Stimulated activated CD4-positive, alpha-beta T cell treated with anti-CD3 and anti-CD28 coated beads, Interleukin-1b, Interleukin-23, amount 100 ng/mL, for 48 hours (primary cell): ENCODE measurements at places on chromosomes 2 and 18.

DNA sequence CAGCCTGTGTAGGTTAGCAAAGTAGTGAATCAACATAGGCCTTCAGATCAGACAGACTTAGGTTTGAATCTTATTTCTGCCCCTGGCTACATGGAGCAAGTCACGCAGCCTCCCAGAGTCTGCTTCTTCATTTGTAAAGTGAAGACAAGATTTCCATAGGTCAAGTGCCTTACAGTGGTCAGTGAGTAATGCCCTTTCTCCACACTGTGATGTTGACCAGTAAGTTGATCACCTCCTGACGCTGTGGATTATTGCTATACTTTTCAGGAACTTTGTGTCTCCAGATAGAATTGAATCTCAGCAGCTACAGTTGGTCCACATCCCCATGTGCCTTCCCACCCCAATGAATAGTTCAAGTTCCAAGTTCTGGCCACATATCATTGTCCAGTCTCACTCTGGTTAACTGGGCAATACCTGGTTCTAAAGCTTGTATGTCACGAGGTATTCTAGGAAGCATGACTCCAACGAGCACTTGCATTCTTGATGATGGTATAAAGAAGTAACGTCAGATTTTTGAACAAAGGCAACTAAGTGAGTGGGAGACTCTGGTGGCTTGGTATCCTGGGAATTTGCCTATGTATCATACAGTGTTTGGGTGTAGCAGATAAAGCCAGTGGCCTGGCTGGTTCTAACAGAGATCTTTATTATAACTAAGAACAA lies 2.1 kb upstream of the CLIP4 start:
- DNase-seq = no peak

GRCh38 chr2:86170449-86170848 lies 24.8 kb downstream of the IMMT start:
- no peak for DNase-seq

GRCh38 chr2:106894545-106894944 lies 8.6 kb upstream of the ST6GAL2 start:
- DNase-seq = no peak

- no peak for DNase-seq
Observed at GRCh38 chr18:9631814-9632496, 17.6 kb upstream of the PPP4R1 start.

GRCh38 chr18:41922841-41923240 lies 32.2 kb upstream of the PIK3C3 start:
- no peak for DNase-seq

DNA sequence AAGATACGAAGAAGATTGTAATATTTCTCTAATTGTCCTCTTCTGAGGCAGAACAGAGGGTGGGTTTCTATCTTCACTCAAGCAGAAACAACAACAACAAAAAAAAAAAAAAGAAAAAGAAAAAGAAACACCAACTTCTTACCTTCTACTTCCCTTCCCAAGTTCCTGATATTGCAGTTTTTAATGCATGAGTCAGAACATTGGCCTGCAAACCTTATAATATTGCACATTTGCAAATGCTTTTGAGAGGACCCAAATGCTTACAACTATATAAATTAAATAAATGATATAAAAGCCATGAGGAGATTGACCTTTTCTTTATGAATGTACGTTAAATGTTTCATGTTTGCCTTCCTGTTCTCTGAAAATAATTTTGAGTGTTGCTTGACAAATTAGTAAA lies 37.3 kb downstream of the PAX3 start:
- DNase-seq = no peak

DNA sequence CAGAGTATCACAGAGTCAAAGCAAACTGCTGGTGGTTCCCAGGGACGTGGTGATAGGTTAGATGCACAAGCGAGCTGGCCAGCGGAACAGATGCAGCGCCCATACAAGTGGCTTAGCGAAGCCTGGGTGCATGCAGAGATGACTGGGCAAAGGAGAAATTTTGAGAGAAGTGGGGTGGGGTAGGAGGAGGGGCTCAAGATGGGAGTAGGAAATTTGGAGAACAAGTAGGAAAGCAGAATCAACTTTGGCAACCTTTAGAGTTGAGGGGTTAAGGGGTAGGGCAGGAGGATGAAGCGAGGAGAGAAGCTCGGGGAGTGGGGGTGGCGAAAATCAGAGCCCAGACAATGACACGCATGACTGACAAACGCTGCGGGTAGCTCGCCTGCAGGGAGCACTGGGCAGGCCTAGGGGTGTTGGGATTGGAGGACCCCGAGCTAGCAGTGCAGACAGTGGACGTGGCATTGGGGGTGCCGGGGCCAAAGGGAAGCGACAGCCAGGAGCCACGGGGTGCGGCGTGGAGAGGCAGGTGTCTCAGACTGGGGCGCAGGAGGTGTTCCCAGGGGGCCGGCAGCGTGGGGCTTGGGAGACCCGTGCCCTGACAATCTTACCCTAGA lies 431 bp downstream of the FAM98A start:
- DNase-seq = peak; percentile 55

DNA sequence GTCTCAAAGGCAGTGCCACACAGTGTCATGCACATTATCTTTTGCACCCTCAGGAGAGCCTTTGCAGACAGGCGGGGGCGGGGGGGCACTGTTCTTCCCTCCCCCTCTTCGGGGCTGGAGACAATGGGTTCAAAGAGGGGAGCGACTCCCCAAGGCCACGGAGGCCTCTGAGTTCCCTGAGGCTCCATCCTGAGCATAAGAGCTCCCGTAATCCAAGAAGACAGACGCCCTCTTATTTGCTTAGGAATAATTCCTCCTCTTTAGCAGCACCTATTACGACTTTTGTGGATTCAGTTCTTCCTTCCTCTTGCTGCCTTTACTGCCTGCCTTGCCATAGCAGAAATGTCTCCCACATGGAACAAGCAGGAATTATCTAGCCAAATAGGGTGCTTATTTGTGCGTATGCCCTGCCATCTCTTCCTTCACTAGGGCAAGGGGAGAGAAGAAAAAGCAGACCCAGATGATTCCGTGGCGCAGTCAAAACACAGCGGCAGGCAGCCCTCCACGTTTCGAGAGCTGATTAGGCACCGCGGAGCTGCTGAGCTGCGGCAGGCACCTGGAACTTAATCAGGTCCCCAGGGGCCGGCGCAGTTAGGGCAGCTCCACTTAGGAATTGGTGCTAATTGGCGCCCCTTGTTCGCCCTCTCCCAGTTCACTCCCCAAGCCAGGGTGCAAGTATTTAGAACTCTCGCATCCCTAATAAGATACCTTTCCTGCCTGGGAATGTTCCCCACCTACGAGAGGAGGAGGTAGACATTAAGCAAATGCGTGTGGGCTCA lies 233.4 kb upstream of the MYT1L start:
- DNase-seq = no peak

- no peak for DNase-seq
Observed at GRCh38 chr2:67515538-67515937, 118.4 kb downstream of the ETAA1 start.

GRCh38 chr18:37571266-37571665 lies 5.7 kb upstream of the CELF4 start:
- no peak for DNase-seq

- DNase-seq = no peak
Observed at GRCh38 chr2:203574824-203575223, 39.7 kb upstream of the RAPH1 start.

GRCh38 chr2:113157897-113158753 lies 15.6 kb upstream of the PSD4 start:
- no peak for DNase-seq

- no peak for DNase-seq
Observed at GRCh38 chr2:54438271-54438670, 17.9 kb upstream of the SPTBN1 start.

DNA sequence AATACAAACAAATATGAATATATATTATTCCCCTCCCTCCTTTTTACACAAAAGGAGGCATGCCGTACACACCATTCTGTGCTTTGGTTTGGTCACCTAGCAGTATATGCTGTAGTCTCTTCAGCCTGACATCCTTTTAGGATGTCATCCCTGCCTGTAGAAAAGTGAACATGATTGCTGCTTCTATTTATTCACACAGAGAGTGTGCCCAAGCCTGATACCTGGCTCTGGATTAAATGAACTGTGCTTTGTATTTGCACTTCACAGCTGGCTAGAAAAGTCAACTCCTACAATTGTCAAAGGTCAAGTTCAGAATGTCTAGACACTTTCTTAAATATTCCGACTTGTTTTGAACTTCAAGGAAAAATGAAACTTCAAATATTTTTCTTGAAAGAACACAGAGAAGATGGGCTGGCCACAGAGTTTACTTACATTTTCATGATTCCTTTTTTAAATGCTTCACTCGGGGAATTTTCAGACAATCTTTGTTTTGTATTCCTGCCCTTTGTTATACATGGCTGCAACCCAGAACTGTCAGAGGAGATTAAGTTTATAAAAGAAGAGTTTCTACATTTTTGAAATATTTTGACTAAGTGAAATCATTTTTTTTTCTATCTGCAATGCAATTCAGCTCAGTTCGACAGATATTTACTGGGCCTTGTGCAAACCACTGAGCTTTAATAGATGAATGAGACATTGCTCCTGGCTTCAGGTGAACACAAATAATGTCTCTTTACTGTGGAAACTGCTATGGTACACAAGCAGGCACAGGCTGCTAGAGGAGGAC lies 33.5 kb downstream of the DAPL1 start:
- no peak for DNase-seq

DNA sequence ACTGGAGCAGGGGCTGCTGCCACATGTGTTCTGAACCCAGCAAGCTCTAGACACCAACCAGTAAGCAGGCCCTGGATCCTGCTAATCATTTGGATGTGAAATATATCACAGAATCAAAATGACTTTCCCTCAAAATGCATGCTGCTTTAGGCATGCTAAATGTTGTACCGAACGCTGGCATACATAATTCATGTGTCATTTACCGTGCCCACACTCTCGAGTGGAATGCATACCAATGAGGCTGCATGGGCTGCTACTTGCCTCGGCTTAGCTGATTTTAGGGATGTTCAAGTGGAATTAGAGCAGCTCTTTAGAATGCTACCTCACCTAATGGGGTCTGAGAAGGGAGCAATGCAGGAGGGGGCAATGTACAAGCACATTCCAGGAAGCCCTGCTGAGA lies 509.6 kb upstream of the RAB6C start:
- DNase-seq = no peak

DNA sequence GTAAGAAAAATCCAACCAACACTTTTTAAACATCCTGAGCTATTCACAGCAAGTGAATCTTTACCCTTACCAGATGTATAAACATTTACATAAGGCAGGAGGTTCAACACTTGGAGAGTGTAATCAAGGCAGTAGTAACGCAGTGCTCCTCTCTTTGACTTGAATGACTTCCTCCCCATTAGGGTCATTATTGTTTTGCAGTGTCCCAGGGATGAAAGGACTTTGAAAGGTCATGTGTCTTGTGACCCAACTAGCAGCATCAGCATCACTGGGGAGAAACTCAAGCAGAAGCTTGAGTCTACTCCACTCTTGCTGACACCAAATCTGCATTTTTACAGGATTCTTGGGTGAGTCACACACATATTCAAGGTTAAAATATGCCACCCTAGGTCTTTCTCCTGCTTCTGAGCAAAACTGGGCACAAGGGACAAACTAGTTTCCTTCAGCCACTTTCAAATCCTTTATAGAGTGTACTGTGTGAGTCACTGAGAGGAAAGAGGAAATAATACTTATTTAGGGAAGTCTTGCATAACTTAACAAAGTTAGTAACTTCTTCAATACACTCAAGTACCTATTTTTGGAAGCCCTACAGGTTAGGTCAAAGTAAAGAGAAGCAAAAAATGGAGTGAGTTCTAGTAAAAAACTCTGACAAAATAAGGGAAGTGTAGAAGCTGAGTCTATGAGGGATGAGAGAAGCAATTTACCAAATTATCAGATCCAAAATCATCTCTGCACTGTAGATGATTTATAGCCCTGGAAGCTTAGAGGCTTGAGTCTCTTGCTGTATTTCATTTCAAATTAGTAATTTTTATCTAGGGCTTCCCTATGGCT lies 51.0 kb upstream of the EML4 start:
- DNase-seq = no peak

DNA sequence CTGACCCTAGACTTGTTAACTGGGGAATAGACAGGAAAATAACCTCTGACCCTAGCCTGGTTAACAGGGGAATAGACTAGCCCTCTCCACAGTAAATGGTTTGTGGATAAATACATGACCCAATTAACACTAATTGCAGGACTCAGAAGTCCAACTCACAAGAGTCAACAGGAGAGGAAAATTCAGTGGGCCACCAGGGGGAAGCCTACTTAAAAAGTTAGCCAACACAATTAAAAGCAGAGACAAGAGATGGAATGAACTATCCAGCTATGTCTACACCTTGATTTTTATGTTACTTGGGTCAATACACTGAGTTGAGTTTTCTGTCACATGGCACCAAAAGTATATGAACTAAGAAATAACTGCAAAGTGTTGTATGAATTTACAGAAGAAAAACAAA lies 158.8 kb upstream of the SLC39A10 start:
- peak; percentile 41 for DNase-seq

DNA sequence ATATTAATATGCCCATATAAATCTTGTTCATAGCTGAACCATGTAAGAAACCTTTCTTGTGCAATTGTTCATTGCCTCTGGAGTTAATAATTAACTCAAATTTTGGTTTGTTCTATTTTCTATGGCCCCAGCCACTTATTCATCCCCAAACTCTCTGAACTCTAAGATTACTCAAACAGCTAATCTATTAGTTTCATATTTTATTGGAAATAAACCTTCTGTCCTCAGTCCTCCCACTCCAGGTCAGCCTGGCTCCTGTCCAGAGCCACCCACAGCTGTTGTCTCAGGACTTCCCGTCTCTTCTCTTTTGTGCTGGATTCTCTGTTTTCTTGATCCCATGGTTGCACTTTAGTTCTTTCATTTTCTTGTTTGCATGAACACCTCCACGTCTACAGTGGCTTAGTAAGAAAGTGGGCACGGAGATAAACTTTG lies 4.4 kb upstream of the RNF103 start:
- DNase-seq = no peak

DNA sequence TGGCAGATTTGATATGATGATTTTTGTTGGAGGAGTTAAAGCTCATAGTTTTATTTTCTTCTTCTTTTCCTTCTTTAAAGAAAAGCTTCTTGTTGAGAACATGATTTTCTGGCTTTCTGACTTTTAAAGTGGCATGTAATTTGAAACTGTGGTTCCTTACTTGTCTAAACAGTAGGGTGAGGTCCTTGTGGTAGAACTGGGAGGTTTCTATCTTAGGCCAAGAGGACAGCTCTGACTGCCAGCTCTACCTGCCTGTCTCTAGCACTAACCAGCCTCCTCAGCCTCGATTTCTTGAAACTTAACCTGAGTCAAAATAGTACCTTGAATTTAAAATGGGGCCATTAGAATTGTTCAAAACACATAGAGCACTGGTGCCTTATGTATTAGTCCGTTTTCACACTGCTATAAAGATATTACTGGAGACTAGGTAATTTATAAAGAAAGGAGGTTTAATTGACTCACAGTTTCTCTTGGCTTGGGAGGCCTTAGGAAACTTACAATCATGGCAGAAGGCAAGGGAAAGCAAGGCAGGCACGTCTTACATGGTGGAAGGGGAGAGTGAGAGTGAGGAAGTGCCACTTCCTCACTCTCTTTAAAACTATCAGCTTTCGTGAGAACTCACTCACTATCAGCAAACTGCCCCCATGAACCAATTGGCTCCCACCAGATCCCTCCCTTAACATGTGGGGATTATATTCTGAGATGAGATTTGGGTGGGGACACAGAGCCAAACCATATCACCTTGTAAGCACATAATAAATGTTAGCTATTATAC lies 119.0 kb downstream of the CERS6 start:
- no peak for DNase-seq
